ENCODE measurements at places on chromosomes 5 and 9.

DNA sequence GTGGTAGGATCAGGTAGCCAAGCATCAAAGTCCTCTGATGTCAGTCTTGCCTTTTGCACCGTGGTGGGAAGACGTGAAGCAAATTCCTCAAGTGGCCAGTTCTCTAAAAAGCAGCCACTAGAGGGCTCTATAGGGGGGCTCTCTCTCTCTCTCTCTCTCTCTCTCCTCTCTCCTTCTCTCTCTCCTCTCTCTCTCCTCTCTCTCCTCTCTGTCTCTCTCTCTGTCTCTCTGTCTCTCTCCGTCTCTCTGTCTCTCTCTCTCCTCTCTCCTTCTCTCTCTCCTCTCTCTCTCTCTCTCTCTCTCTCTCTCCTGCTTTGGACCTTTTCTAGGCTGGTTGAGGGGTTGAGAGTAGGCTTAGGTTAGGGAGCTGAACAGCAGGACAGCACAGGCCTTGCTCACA lies 13.9 kb upstream of the OSMR start:
- no peak for DNase-seq

GRCh38 chr9:92769286-92769685 lies 4.7 kb upstream of the BICD2 start:
- no peak for DNase-seq

GRCh38 chr9:93911136-93911745 lies 43.9 kb downstream of the BARX1 start:
- DNase-seq: no peak

DNA sequence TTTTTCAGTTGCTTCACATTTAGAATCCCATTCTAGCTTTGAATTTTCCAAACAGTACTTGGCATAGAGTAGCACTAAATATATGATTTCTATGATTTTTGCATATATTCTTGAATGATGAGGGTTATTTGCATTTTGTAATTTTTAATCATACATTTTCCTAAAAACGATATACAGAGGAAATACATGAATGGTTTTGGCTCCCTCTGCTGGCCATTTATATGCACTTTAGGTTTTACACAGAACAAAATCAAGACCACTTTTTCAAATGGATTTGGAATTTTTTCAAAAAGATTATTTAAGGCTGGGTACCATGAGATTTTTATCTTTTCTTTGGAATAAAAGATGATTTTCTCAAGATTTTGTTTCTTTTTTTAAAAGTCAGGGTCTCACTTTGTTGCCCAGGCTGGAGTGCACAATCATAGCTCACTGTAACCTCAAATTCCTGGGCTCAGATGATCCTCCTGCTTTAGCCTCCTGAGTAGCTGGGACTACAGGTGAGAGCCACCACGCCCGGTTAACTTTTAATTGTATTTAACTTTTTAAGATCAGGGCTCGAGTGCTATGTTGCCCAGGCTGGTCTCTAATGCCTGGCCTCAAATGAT lies 16.7 kb upstream of the COMMD10 start:
- DNase-seq: no peak

DNA sequence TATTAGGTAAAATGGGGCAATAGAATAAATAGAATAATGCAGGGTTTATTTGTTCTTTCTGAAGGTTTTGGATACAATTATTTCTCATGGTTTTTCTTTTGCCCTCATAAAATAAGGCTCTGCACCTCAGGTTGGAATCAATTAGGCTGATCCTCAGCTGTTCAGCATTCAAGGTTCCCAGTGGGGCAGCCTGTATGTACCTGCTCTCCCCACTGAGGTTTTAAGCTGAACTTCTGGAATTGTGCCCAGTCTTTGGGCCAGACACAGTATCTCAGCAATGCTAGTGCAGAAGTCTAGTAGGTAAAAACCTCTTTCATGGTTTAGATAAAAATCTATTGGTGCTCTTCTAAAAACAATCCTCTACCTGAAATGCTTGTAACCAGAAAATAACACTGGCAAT lies 98.0 kb downstream of the EDIL3 start:
- DNase-seq: no peak

DNA sequence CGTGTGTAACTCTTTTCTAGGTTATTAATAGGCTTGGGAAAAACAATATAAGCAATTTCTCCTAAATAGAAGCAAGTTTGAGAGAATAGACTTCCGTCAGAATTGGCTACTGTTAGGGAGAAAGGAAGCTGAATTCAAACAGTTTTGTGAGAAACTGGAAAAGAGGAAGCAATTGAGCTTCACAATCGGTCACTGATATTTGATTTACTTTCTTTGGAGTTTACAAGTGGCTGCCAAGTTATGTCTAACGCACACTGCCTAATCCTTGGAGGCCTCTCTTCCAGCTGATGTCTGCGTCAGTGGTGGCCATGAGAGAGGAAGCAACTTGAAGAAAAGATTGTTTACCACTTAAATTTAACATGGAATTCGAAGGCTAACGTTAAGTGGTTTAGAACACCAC lies 319.5 kb downstream of the ADGRV1 start:
- DNase-seq: no peak
